Endothelial cell of umbilical vein (primary cell): ENCODE measurements at places on chromosomes 3 and 15. TPM values are rescaled to one million over a fixed set of nuclear protein-coding genes. Genes with fewer than 3 reads are reported as not detected.
A peak's percentile ranks its signal among the peaks of the same experiment; 100 is the strongest.

GRCh38 chr15:100307241-100308212, 34.2 kb downstream of the ADAMTS17 start:
- no peak for DNase-seq

DNA sequence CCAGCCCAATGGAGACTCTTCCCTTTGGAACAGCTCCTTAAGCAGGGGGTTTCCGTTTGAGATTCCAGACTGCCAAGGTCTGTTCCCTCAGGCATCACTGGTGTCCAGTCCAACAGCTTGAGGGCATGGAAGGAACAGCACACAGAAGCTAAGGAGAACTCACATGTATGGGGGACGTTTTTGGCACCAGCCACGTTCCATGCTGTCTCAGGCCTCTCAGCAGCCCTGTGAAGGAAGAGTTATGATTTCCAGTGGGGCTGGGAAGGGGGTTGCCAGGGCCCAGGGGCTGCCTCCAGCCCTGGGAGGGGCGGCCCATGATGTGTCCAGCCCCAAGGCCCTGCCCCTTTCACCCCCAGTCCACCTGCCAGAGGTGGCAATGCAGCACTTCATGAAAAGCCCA, 7.5 kb upstream of the RHO start:
- no peak for DNase-seq

DNA sequence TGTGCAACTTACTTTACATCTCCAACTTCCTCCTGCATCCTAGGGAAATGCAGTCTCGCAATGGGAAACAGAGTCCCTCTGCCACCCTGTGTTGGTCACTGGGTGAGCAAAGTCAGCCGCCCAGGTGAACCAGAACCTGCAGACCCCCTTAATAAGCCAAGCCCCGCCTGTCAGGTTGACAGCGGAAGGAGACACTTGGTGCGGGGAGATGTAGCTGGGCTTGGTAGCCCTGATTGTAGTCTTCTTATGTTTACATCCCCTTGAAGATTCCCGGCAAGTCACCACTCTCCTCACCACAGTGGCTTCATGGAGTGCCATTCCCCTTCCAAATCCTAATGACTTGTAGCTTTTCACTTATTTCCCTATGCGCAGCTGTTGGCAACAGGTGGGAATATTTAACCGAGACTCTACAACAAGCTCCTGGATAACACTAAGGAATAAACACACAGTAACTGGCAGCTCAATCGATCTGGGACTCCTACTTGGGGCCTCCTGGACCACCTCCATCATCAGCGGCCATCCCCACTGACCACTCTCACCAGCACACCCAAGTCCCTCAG, 17.7 kb upstream of the CLSTN2 start:
- DNase-seq, result no peak

- DNase-seq, result peak; percentile 61
Observed at GRCh38 chr15:101246391-101246790, 5.5 kb downstream of the CHSY1 start.

DNA sequence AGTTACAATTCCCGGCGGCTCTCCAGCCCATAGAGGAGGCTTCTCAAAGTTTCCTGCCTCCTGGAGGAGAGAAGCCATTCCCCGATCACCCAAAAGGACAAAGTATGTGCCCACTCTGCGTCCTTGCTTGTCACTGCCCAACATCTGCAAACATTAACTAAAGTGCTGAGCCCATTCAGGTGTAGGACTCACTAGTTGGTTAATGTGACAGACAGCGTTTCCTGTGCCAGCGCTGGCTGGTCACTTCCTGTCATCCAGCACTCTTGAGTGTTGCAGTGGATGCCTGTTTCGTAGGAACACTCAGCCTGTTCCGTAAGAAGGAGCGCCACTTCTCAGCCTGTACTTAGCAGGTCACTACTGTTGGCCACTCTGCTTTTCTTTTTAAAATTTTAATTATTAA, 100.3 kb downstream of the APBA2 start:
- no peak for DNase-seq

DNA sequence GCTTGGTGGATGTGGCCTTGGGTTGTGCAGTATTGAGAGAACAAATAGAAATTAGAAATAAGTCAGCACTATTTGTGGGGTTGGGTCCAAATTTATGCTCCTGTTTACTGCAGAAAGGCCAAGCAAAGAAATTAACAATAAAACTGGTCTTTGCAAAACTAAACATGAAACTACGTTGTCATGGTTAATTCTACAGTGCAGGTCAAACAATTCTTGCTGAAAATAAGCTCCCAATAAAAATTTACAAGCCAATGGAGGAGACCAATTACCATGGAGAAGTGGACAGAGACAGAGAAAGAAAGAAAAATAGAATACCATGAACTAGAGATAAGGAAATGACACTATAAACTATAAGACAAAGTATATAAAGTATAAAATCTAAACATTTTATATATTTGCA, 101.3 kb downstream of the CDIN1 start:
- DNase-seq, result no peak

DNA sequence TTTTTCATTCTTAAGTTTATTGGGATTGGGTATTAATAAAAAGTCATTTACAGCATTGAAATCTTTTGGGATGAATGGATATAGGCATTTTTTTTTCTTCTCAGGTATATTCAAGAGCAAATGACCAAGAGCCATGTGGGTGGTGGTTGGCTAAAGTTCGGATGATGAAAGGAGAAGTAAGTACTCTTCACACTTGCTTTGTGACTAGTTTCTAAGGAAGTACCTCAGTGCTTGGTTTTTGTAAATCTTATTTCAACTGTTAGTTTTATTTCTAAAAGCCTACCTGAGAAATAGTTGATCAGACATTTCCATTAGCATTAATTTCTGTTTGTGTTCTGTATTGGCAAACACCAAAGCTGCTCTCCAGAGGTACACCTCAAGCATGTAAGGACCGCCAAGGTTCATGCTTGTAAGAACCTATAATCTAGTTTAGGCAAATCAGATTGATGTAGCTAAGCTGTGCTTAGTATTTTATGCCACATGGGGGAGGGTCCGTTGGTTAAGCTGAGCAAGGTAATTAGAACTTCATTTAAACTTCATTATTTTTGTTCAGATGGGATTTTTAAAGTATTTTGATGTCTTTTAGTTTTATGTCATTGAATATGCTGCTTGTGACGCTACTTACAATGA, 35.4 kb downstream of the FXR1 start:
- DNase-seq, result no peak

DNA sequence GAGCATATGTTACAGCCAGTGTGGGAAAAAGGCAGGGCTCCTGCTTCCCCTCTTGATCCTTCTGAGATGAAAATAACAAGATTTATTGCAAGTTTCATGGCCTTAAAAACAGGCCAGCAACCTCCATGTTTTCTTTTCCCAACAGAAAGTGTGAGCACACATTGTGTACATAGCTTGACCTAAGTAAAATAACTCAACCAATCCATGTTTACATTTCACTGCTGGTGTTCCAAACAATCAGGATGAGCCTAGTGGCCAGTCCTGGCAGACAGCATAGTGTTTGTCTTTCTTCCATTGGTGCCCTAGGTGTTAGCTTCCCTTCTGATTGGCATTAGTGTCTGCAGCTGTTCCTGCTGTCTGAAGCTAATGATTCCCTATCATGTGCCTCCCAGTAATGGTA, 847.7 kb downstream of the EPHA3 start:
- no peak for DNase-seq

- DNase-seq, result no peak
Observed at GRCh38 chr3:126064627-126065258, 19.2 kb downstream of the SLC41A3 start.

The ACAD9 gene
- total RNA-seq, result 56.0 and 65.8 TPM in 2 replicates

The SI gene
- total RNA-seq, result not detected in 2 replicates

The B3GALNT1 gene
- total RNA-seq, result 13.7 and 29.4 TPM in 2 replicates

The RFTN1 gene
- 43.3 and 45.1 TPM in 2 replicates for total RNA-seq

The DNAH12 gene
- total RNA-seq, result 0.20 TPM in 1 of 2 replicates, not detected in the other

The UACA gene
- total RNA-seq, result 270 and 292 TPM in 2 replicates
